Activated CD4-positive, alpha-beta T cell treated with anti-CD3 and anti-CD28 coated beads, Interleukin-2, Interleukin-6, amounts not matched to agents 100 ng/mL and 50 ng/mL, durations not matched to agents 16 hours and 8 hours (primary cell): ENCODE measurements at places on chromosomes 7 and 10.
A peak's percentile ranks its signal among the peaks of the same experiment; 100 is the strongest.

DNA sequence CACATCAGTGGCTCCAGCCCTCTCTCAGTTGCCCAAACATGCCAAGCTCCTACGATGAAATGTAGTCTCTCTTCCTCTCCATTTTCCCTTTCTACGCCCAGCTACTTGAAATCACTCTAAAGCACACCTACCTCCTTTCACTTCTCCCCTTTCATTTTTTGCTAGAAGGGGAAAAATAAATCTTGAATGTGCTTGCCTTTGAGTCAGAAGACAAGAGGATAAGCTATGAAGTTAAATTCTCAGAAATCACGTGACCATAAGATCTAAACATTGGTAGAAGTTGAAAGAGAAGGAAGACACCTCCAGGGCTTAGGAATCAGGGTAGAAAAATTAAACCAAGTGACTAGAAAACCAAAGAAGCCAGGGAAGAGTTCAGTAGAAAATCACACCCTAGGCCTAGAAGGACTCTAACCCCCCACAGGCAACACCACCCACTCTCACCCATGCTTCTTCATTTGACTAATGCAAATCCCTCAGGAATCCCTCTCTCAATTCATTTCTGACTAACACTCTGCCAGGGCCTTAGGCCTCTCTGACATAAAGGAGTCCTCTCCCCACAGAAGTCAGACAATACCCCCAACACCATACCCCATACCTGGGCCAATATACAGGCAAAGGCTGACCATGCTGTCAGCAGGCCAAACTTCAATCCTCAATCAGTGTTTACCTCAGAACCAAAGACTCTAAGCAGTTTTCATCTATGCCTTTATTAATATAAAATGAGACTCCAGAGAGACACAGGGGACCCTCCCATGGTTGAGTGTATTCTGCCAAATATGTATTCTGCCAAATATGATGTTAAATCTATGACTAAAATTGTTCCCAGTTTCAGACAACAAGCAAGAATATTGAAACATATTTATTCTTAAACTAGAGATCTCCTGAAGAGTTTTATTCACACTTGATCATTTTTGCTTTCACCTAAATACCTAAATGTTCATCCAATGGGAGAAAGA lies 84.8 kb downstream of the ELMO1 start:
- peak; percentile 42 for DNase-seq

- DNase-seq: no peak
Measured at GRCh38 chr10:5447056-5447455, 34.7 kb downstream of the NET1 start.

DNA sequence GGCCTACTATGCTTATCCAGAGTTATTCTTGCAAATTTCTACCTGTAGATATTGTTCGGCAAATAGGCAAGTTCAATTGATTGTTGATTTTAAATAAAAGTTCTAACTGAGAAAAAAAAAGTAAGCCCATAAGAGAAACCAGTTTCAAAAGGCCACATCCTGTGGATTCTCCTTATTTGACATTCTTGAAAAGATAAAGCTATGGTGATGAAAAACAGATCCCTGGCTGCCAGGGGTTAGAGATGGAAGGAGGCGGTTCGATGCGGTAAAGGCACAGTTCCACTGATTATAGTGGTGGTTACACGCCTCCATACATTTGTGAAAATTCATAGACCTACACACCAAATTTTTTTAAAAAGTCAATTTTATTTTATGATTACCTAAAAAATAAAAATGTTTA lies 347.8 kb downstream of the KCNMA1 start:
- no peak for DNase-seq

GRCh38 chr10:69757553-69758309 lies 44.0 kb upstream of the COL13A1 start:
- DNase-seq: no peak

GRCh38 chr10:116287906-116288501 lies 15.0 kb upstream of the GFRA1 start:
- DNase-seq: peak; percentile 36

DNA sequence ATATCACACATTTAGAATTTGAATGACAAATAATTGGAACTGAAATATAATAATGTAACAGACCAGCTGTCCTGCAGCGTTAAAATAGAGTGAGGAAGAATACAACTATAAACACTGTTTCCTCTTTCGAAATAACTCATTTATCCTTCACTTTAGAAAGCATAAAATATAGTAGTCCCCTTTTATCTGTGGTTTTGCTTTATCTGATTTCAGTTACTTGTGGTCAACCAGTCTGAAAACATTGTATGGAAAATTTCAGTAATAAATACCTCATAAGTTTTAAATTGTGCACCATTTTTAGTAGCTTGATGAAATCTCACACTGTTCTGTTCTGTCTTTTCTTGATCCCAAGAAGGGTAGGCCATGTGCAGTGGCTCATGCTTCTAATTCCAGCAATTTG lies 31.7 kb downstream of the POLR1F start:
- DNase-seq: peak; percentile 14

DNA sequence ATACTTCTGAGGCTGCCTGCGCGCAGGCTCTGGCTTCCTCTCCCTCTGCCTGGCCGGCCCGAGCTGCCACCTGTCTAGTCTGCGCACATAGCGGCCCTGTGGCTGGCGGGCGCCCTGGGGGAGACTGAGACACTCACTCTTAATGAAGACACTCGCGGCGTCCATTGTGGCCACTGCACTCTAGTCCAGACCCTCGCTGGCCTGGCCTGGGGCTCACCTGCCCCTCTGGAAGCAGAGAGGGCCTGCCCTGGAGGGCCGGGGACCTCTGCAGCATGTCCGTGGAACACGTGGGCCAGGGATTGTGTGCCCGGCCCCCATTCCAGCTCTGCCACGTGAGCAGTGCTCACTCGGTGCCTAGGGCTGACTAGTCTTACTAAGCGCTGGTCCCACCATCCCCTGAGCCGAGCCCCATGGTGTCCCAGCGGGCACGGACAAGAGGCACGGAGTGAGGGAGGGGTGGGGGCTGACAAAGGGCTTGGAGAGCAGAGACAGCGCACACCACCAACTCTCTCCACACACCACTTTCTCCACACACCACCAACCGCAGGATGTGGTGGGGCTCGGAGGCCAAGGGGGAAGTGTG lies 149.3 kb downstream of the ELFN1 start:
- DNase-seq: peak; percentile 21

DNA sequence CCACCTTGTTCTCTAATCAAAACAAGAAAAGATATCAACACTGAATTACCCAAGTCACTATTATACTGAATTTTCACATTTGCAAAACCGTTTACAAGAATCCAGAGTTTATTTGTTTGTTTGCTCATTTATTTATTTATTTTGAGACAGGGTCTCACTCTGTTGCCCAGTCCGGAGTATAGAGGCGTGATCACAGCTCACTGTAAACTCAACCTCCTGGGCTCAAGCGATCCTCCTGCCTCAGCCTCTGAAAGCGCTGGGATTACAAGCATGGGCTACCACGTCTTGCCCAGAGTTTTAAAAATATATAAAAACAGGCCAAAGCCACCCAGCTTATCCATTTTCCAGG lies 8.5 kb downstream of the CREB3L2 start:
- no peak for DNase-seq

DNA sequence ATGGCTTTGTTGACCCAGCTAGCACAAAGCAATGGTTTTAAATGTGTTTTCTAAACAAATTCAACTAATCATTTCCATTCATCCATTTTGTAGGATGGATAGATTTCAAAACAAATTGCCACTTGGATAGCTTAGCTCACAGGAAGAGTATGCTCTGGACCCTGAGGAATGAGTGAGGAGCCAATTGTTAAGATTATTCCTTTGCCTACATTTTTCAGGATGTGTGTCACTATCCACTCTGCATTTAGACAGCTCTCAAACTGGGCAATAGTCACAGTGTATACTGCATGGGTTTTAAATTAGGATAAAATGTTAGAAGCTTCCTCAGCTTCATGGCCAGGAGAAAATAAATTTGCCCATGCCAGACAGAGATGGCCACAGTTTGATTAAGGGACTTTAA lies 605.6 kb upstream of the TEX47 start:
- DNase-seq: no peak

GRCh38 chr10:132811891-132812481 lies 26.0 kb upstream of the NKX6-2 start:
- DNase-seq: no peak

- no peak for DNase-seq
Measured at GRCh38 chr7:137313201-137313600, 30.3 kb downstream of the PTN start.

GRCh38 chr10:112678581-112678980 lies 231.6 kb downstream of the VTI1A start:
- no peak for DNase-seq

GRCh38 chr10:129673292-129673691 lies 206.3 kb downstream of the MGMT start:
- DNase-seq: no peak

- no peak for DNase-seq
Measured at GRCh38 chr7:34622182-34622581, 35.8 kb upstream of the NPSR1 start.

GRCh38 chr10:79028056-79028430 lies 40.7 kb upstream of the ZMIZ1 start:
- DNase-seq: no peak

DNA sequence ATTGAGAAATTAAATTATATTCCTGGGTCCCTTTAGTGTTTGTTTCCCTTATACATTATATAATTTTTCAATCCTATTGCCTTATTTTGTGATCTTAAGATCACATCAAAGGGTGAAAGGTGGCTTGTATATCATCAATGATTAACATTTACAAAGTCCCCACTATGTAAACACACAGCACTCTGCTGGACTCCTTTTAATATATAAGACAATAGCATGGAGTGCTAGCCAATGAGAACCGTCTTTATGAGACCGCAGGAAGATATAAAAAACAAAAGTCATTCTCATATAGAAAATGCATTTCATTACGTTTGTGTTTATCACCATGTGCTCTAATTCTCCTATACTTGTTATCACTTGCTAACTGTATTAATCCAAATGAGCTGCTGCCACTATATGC lies 108.5 kb downstream of the HOXA1 start:
- no peak for DNase-seq

DNA sequence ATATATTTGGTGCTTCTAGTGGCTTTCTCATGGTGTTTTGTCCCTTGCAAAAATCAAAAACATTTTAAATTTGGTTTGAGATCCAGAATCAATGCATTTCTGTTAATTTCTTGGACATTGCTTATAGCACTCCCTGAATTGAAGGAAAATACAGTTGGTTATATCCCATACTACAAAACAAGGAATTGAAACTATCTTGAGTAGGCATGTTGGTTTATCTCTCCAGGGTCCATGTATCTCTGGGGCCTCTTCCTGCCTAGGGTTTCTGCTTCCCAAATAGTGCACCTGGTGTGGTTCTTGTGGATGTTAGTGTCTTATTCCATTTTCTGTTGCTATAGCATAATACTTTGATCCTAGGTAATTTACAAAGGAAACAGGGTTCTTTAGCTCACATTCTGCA lies 212.4 kb downstream of the CAMK1D start:
- DNase-seq: no peak

- peak; percentile 71 for DNase-seq
Measured at GRCh38 chr7:106345421-106346166, 60.8 kb upstream of the NAMPT start.

DNA sequence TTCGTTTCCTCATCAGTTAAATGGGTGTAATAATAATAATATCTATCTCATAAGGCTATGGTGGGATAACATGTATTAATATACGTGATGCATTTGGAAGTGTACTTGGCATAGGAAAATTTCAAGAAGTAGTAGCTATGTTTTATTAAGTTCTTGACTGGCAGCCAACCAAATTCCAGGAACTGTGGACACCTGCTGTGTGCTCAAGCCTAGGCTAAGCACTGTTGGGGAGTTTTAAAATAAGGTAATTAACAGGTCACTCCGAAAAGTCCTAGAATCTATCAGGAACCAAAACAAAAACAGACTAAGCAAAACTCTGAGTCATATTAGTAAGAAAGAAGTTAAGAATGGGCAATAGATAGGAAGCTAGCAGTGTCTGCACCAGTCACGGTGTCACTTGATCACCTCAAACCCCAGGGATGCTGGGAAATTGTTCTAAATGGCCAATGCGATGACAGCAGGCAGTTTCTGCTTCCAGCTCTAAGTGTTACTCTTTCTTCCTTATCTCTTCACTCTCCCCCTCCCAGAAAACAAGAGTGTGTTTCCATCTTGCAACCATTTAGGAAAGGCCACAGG lies 92.0 kb upstream of the GDF10 start:
- DNase-seq: no peak

DNA sequence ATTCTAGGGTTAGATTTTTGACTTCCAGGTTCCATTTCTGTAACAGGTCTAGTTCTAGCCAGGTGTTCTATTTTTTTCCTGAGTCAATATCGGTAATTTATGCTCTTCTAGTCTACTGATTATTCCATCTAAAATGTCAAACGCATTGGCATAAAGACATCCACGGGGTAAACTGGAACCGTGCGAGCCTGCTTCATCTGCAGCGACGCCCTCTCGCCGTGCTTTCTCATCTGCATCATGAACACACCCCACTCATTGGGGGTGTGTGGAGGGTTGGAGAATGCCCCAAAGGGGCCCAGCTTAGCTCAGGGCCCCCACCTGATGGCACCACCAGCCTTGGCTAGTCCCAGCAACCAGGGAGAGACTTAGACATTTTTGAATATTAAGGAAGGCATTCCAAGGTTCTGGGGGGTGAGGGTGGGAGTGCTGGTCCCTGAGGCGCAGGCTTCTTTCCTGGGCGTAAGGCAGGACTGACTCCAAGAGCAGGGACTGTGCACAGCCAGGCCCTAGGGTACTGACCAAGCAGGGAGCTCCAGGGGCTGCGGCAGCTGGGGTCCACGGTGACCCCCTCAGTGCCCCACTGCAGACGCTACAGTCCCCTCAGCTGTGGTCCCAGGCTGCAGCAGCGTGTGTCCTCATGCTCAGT lies 12.9 kb upstream of the CRYGN start:
- DNase-seq: no peak

- no peak for DNase-seq
Measured at GRCh38 chr7:152366662-152367061, 69.1 kb downstream of the KMT2C start.

DNA sequence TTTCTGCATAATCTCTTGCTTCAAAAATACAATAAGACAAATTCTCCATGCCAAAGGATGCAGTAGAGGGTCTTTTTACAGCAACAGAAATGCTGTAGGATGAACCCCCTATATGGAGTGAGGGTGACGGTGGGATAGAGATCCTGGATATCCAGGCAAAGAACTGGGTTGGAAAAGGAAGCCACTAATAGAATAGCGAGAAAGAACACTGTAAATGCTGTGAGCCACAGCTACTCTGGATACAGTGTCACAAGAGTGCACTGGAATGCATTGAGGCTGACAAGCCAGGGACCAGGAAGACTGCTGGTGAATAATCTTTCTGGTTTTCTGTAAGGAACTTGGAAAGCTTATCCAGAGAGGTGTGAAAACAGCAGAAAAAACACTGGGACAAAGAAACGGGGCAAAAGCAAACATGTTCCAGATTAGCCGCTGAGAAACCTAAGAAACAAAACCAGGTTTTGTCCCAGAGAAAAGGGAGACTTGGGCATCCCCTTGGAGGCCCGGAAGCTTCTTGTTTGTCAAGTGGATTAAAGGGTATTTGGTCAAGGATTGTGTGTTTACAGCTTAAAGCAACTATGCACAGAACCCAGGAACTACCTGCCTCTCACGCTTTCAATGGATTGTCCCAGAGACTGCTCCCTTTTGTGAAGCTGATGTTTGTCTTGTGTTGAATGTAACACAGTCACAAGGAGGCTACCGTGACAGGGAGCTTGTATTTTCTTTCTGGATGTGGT lies 6.2 kb upstream of the MSMB start:
- no peak for DNase-seq

- no peak for DNase-seq
Measured at GRCh38 chr10:45544191-45544590, 128.4 kb downstream of the ZFAND4 start.

- peak; percentile 14 for DNase-seq
Measured at GRCh38 chr7:116776610-116777289, 85.6 kb upstream of the CAPZA2 start.
